ENCODE measurements at places on chromosomes 2 and 18.

- no peak for DNase-seq
These were observed 168.4 kb downstream of the TTC32 start for GRCh38 chr2:19733390-19733789.

DNA sequence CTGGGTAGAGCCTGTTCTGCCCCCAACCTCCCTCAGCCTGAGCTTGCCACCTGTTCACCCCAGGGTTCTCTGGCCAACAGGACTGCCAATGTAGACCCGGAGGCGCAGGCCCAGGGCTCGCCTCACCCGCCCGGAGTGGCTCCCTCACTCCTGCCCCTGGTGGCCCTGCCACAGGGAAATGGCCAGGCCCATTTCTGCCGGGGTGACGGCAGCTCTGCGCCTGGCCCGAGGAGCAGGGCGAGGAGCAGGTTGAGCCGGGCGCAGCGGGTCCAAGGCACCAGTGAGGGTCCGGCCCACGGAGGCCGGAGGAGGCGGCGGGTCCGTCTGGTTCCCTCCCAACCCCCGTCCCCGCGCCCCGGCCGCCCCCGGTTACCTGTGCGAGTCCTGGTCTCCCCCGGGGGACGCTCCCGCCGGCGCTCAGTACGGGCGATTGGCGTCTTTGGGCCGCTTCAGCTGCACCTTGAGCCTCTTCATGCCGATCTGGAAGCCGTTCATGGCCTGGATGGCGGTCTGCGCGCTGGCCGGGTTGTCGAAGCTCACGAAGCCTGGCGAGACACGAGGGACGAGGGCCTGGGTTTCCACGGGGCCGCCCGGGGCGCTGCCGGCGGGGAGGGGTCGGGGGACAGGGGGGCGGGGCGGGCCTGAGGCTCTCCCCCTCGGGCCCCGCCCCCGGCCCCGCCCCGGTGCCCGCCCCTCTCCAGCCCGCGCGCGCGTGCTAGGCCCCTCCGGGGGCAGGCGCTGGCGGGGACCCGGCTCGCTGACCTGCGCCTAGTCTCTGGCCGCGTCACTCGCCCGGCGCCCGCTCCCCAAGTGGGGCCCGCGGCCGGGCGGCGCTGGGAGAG, 312.0 kb downstream of the CELF4 start:
- DNase-seq = no peak

GRCh38 chr2:31032475-31032874, 105.8 kb downstream of the GALNT14 start:
- no peak for DNase-seq

DNA sequence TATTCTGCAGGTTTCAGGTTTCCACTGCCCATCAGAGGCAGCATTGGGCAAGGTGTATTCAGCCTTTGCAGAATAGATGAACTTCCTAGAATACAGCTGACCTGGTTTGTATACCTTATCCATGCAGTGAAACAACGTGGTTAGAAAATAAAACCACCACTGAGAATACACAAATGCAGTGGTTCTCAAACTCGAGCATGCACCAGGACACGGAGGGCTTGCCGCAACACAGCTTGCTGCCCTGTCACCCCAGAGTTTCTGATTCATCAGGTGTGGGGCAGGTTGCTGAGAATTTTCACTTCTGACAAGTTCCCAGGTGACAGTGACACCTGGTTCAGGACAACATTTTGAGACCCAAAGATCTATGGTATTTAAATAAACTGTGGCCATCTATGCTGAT, 23.4 kb upstream of the C1D start:
- DNase-seq = no peak

DNA sequence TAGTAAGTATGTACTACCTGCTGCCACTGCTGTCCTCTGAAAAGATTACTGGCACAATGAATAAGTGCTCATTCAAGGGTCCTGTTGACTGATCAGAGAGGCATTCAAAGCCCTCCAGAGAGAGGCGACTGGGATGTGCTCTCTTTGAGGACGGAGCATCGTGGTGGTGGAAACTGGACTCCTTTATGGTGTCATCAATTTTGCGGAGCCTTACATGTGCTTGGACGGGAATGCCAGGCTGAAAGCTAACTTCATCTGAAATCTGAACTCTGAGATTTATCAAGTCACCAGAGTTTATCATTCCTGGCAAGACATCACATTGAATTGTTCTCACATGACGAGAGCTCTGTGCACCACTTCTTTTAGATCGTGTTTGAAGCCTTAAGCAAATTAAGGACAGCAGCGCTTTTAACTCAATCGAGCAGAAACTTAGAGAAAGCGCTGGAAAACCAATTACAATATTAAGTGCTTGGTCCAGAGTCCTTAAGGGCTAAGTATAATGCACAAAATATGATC, 138.3 kb downstream of the NCK2 start:
- DNase-seq = no peak

- DNase-seq = no peak
These were observed 302.2 kb upstream of the DDX18 start for GRCh38 chr2:117512307-117512706.

GRCh38 chr2:71725836-71726235, 272.5 kb downstream of the DYSF start:
- DNase-seq = no peak

- DNase-seq = no peak
These were observed 72.6 kb upstream of the ZNF532 start for GRCh38 chr18:58792086-58792485.

- DNase-seq = no peak
These were observed 4.0 kb downstream of the BAZ2B start for GRCh38 chr2:159612255-159612901.

DNA sequence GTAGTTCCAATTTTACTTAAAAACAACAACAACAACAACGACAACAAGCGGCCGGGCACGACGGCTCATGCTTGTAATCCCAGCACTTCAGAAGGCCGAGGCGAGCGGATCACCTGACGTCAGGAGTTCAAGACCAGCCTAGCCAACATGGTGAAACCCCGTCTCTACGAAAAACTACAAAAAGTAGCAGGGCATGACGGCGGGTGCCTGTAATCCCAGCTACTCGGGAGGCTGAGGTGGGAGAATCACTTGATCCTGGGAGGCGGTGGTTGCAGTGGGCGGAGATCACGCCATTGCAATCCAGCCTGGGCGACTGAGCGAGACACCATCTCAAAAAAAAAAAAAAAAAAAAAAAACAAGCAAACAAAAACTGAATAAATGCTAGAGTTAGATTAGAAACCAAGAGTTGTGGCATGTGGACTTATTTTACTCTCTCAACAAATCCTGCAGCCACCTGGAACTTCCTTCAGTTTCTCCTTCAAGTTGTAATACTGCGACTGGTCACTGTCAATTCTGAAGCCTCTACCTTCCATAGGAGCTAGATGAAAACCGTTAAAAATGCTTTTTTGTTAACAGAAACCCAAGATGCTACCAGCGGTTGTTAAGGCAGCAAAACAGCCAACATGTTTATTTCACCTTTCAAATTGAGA, 1.3 kb downstream of the ATP5F1A start:
- DNase-seq = no peak

GRCh38 chr18:42583283-42583731, 532.2 kb downstream of the RIT2 start:
- no peak for DNase-seq

GRCh38 chr2:240226672-240227537, 86.4 kb upstream of the OTOS start:
- no peak for DNase-seq

- DNase-seq = no peak
These were observed 133.7 kb downstream of the ACOXL start for GRCh38 chr2:110866045-110866444.

DNA sequence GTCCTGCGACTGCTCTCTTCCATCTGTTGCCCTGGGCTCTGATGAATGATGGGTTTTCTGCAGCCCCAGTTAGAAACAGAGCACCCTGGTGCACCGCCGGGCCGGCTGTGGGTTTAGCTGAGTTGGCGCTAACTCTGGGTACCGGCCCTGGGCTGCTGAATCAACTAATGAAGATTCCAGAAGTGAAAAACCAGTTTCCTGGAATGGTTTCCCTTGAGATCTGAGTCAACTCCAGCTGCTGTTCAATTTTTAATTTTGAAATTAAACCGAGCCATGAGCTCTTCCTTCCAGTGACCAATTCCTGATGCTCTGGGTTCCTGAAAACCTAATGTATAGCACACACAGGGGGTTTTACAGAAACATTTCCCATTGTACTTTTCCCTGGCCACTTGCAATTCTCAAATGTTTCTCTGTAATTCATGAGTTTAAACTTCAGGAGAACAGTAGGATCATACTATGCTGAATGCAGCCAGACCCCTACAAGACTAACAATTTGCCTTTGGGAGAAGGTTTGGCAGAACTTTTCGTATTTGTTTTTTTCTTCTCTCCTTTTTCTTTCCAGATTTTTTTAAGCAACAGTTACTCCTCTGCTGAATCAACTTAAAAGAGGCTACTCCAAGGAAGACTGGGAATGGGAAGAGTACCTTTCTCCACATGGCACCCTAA, 5.5 kb downstream of the COL6A3 start:
- DNase-seq = no peak

DNA sequence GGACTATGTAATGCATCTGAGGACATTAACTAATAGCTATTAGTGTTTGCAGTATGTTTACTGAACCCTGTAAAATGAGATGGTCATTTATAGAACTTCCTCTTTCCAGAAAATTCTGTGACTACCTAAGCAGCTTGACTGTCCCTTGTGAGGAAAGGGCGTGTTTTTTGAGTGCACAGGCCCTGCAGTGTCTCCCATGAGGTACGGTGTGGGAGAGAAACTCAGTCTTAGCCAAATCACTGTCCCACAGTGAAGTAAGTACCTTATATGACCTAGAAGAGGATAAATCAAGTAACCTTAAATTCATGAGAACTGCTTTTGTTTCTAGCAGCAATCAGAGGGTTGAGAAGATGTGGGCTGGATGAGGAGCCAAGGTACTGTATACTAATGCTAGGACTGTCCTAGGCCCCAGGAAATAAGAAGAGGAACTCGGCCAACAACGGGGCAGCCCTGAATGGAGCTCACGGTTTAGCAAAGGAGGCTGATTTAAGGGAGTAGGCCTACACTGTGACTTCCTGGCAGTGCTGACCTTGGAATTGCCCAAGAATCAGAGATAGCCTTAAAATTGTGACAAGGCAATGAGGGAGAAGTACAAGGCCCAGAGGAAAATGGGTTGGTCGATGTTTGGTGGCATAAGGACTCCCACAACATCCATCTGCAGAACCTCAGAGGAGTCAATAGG, 103.5 kb upstream of the CTAGE1 start:
- no peak for DNase-seq

DNA sequence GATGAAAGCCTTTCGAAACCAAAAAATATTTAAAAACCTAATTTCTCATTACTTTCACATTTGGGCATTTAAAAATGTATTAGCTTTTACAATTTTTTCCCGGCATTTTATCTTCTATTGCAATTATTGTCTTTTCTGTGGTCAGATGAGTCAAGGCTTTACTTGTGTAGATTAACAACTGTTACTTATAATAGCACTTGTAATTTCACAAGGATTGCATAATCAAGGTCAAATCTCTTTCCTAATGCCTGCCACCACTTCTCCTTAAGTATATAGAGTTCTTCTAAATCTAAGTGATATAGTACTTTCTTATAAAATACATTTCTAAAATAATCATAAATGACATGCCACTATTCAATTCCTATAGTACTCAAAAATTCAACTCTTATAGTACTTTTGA, 67.2 kb downstream of the SLC8A1 start:
- no peak for DNase-seq

GRCh38 chr2:187576906-187577305, 22.7 kb upstream of the TFPI start:
- DNase-seq = no peak

DNA sequence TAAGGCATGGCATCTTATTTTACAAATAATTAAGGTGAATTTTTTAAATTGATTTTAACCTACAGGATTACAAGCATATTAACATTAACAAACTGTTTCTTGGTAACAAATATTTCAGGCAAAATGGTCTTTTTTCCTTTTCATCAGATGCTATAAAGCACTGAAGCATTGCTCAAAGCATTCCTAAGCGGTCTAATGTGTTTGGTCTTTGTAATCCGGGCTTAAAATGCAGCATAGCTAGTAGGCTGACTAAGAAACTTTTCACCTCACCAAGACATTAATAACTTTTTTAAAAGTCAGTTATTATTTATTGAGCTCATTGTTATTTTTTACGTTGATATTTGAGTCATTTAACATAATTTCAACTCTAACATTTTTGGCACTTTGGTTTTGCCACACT, 538.8 kb upstream of the SLC39A10 start:
- DNase-seq = no peak

DNA sequence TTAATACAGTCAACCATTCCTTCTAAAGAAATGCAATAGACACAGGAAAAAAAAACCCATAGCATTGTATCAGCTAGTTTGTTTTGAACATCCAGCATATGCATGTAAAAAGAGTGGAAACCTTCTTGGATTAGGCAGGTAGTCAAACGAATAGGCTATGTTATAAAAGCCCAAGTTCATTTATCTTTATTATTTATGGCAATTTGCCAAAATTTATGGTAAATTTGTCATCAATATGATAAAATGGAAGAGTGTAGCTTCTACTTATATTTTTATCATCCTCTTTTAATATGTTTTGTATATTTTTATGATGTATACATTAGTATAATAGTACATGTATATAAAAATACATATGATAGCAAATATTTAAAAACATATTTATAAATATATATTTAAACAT, 23.9 kb downstream of the DSC1 start:
- DNase-seq = no peak

DNA sequence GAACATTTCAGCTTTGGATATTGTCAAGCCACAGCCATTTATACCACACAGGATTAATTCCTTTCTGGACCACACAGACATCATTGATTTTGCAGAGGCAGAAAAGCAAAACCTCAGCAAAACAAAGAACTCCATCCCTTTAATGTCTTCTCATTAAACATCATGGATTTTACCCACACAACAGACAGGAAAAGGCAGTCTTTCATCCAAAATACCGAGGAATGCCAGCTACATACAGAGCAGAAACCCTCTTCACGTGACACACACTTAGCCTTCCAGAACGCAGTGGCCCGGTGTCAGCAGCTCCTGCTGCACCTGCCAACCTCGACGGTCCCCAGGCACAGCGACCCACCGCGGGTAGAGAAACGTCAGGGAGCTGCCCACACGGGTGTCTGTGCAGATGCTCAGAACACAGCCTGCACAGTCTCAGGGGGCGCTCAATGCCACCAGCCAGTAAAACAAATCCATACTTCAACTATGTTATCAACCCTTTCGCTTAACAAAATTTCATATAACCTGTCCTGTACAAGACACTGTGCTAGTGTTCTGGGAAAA, 304.5 kb downstream of the EIPR1 start:
- no peak for DNase-seq

DNA sequence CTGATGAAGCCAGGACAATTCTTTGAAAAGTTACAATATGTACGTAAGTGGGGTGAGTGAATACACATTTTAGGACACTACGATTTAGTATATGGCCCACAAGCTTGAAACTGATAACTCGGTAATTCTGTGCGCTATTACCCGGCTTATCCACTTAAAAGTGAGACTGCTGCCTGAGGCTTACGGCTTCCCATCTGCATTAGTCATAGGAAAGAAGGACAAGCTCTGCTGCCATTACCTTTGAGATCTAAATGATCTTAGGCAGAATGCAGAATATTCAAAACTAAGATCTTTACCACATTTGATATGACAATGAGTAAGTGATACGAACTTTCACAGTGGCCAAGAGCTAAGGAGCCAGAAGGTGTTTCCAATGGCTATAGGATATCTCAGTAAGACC, 133.3 kb downstream of the GAREM1 start:
- DNase-seq = no peak

- DNase-seq = peak; percentile 10
These were observed 167.8 kb downstream of the PMAIP1 start for GRCh38 chr18:60067426-60068210.
